ENCODE measurements at places on chromosomes 12 and 14. TPM values are rescaled to one million over a fixed set of nuclear protein-coding genes. Genes with fewer than 3 reads are reported as not detected.

The CMKLR1 gene
- not detected for total RNA-seq

The CD9 gene
- total RNA-seq: 16.2 TPM

The DLGAP5 gene
- total RNA-seq: 69.2 TPM

The NR1H4 gene
- total RNA-seq: not detected

The RBP5 gene
- total RNA-seq: not detected

The PZP gene
- total RNA-seq: not detected

The SYCP3 gene
- total RNA-seq: 0.21 TPM

The DPPA3 gene
- total RNA-seq: not detected

The USP30 gene
- 9.3 TPM for total RNA-seq

DNA sequence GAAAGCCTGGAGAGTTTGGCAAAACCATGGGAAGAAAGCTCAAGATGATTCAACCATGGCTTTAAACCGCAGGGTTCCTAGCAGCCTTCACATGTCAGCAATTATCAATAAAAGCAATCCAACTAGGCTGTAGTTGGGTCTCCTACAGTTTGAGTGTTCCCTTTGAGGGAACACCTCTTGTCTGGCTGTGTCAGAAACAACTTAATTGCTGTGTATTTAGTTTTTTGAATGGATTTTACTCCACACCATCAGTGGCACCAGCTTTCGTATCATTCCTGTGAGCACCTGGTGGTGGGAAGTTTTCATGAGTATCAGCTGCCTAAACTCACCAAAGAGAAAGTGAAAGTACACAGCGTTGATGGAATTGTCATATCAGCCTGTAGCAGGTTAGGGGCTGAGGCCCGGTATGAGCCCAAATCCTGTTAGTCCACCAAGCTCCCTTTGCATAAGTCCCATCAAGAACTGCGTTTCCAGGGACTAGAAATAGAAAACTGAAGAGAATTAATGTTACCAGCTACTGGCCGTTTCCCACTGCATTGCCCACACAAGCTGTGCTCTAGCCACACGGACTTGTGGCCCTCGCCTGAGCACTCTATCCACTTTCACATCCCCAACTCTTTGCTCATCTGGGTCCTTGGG is 10.9 kb upstream of the IL26 start:
- H3K4me1 ChIP-seq: peaks cover 52% of the 10 kb centered on the region
- DNase-seq: peak; percentile 37
- H3K4me3 ChIP-seq: peak overlapping the region; percentile 68
- H3K27me3 ChIP-seq: no peaks in the 10 kb centered on the region
- peaks cover 10% of the 10 kb centered on the region for H3K36me3 ChIP-seq

DNA sequence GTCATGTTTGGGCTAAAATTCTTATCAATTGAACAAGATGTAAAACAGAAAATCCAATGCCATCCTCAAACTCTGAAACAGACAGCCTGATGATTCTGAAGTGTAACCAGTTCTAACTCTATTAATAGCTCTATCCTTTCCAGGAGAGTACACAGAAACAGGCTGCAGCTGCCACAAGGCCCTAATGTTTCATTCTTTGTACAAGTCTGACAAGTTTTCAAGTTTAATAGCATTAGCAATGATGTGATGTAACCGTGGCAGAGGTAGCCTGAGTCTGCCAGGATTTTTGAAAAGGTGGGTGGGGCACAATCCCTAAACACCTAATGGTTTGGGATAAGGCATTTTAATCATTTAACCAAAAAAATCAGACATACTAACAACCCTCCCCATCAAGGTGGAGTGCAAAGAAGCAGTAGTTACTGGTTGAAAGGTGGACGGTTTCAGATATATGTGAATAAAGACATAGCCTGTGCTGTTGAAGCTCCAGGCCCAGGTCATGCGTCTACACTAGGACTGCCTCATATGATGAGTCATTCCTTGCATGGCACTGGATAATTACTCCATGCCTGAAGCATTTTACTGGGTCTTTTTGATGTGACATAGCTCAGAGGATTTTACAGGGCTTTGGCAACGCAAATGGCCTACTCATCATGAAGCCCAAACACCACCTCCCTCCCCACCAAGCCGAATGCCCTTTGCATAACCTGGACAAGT is 145.1 kb upstream of the GRIP1 start:
- H3K4me1 ChIP-seq: peaks cover 12% of the 10 kb centered on the region
- H3K36me3 ChIP-seq: no peaks in the 10 kb centered on the region
- DNase-seq: no peak
- no peak overlapping the region for H3K27ac ChIP-seq
- H3K4me3 ChIP-seq: no peak overlapping the region
- no peaks in the 10 kb centered on the region for H3K27me3 ChIP-seq

GRCh38 chr12:108253540-108253939 is 85.6 kb downstream of the CMKLR1 start:
- H3K27me3 ChIP-seq: peaks cover 27% of the 10 kb centered on the region
- DNase-seq: no peak
- no peaks in the 10 kb centered on the region for H3K36me3 ChIP-seq
- no peaks in the 10 kb centered on the region for H3K4me1 ChIP-seq
- no peak overlapping the region for H3K27ac ChIP-seq
- no peak overlapping the region for H3K4me3 ChIP-seq

DNA sequence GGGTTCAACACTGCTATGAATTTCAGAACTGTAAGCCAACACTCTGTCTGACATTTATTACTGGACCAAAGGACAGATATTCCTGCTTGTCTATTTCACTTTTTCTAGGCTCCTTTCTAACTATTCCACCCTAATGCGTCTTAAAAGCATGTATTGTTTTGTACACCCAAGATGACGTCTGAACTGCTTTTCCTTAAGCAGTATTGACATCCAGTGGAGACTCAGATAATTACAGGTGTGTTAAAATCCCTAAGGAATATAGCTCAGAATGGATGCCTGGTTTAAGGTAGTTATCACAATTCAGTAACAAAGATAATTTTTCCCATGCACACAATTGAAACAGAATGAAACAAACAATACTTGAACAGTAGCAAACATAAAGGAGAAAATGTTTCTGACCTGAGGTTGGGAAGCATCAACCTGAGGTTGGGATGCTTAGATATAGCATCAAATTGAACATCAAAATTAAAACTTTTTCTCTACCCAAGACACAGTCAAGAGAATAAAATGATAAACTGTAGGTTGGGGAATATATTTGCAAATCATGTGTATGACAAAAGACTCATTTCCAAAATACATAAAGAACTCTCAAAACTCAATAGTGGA is 93.7 kb upstream of the PTPRR start:
- H3K27me3 ChIP-seq: no peaks in the 10 kb centered on the region
- DNase-seq: no peak
- H3K27ac ChIP-seq: no peak overlapping the region
- H3K4me1 ChIP-seq: no peaks in the 10 kb centered on the region

DNA sequence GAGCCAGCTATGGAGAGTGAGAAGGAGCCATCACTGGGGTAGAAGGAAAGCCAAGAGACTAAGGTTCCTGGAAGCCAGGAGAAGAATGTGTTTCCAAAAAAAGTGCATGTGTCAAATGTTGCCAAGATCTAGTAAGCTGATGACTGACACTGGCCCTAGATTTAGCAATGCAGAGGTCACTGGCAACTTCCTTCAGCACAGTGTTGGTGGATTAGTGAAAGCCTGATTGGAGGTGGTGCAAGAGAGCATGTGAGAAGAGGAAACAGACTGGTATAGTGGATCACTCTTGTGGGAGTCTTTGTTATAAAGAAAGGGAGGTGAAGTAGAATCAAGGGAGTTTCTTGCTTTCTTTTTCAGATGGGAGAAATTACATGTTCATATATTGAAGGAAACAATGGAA is 34.1 kb upstream of the CHGA start:
- H3K36me3 ChIP-seq: no peaks in the 10 kb centered on the region
- peaks cover 11% of the 10 kb centered on the region for H3K27me3 ChIP-seq
- no peak overlapping the region for H3K4me3 ChIP-seq
- no peak for DNase-seq
- H3K4me1 ChIP-seq: peaks cover 5% of the 10 kb centered on the region

GRCh38 chr12:100229876-100230275 is 29.3 kb downstream of the ACTR6 start:
- no peak overlapping the region for H3K27ac ChIP-seq
- no peaks in the 10 kb centered on the region for H3K27me3 ChIP-seq
- H3K4me3 ChIP-seq: no peak overlapping the region
- peaks cover 5% of the 10 kb centered on the region for H3K36me3 ChIP-seq
- no peak for DNase-seq

- H3K4me3 ChIP-seq: no peak overlapping the region
- DNase-seq: no peak
- no peaks in the 10 kb centered on the region for H3K27me3 ChIP-seq
- no peaks in the 10 kb centered on the region for H3K36me3 ChIP-seq
These were observed 96.2 kb upstream of the USP15 start for GRCh38 chr12:62164036-62164435.

DNA sequence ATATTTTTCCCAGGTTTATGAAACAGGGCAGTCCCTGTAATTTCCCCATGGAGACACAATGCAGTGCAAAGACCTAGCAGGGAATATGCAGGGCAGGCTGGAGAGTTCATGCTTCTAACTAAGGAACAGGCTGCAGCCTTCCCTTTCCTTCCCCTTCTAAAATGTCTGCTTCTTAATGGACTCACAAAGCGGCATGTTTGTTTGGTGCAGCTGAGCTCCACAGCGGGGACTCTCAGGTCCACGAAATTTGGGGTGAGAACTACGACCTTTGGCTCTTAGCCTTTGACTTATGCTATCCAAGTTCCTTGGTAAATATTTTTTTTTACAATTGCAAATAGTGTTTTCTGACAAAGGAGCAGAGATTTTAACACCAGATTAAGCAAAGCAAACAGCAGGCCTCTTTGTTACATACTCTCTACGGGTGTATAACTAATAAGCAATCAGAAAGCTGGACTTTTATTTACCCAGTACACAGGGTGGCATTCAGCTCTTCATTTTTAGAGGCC is 323.6 kb downstream of the ZFP36L1 start:
- H3K4me3 ChIP-seq: no peak overlapping the region
- H3K27ac ChIP-seq: no peak overlapping the region
- H3K27me3 ChIP-seq: no peaks in the 10 kb centered on the region
- peaks cover 4% of the 10 kb centered on the region for H3K36me3 ChIP-seq

- no peaks in the 10 kb centered on the region for H3K27me3 ChIP-seq
- peaks cover 9% of the 10 kb centered on the region for H3K4me1 ChIP-seq
- H3K27ac ChIP-seq: no peak overlapping the region
- no peak for DNase-seq
- peaks cover 4% of the 10 kb centered on the region for H3K36me3 ChIP-seq
These were observed 4.6 kb upstream of the RPL6 start for GRCh38 chr12:112413855-112414625.

- H3K27ac ChIP-seq: peak overlapping the region; percentile 94
- peak overlapping the region; percentile 33 for H3K4me3 ChIP-seq
- H3K4me1 ChIP-seq: peaks cover 90% of the 10 kb centered on the region
- peaks cover 50% of the 10 kb centered on the region for H3K36me3 ChIP-seq
- no peaks in the 10 kb centered on the region for H3K27me3 ChIP-seq
These were observed 7.6 kb downstream of the SUSD6 start for GRCh38 chr14:69619012-69619411.

DNA sequence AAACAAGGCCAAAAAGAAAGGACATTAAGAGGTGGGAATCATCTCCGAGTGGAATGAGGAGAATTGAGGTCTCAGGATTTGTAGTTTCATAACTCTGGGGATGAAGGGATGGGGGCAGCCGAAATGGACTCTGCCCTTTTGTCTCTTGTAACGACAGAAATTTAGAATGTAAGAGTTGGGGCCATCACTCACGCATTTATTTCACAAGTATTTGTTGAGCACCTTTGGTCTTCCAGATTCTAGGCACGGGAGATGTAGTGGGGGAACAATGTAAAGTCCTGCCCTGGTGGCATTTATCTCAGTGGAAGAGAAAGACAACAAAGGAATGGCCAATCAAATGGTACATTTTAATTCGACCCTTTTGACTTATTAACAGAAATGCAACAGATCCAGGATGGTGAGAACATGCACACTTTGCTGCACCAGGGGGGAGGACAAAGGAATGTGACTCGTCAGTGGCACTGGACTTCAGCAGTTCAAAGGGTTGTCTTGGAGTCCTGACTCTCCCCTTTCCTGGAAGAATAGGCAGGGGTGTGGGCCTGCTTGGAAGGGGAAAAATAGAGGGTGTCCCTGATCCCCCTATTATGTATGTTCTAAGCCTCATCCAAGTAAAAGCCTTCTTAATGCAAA is 102.0 kb downstream of the TMEM30B start:
- no peaks in the 10 kb centered on the region for H3K36me3 ChIP-seq
- peaks cover 28% of the 10 kb centered on the region for H3K4me1 ChIP-seq
- H3K27me3 ChIP-seq: peaks cover 24% of the 10 kb centered on the region
- H3K27ac ChIP-seq: peak overlapping the region; percentile 77
- no peak for DNase-seq
- H3K4me3 ChIP-seq: no peak overlapping the region

- H3K27ac ChIP-seq: no peak overlapping the region
- H3K36me3 ChIP-seq: no peaks in the 10 kb centered on the region
- no peaks in the 10 kb centered on the region for H3K27me3 ChIP-seq
- no peak overlapping the region for H3K4me3 ChIP-seq
- DNase-seq: no peak
These were observed 960.9 kb upstream of the FBXO33 start for GRCh38 chr14:40393143-40393542.

DNA sequence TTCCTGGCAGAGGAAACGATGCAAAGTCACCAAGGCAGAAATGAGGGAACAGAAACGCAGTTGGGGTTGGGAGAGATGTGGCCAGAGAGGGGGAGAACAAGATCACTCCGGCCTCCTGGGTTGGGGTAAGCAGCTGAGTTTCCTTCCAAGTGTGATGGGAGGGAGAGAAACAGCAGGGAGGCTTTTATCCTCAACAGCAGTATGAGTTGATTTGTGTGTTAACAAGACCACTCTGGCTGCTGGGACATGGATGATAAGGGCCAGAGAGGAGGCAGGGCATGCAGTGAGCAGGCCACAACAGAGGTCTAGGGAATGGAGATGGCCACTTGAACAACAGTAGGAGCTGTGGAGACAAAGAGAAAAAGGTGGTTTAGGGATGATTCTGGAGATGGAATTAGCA is 66.8 kb downstream of the GLRX5 start:
- no peak for DNase-seq
- H3K4me1 ChIP-seq: no peaks in the 10 kb centered on the region

GRCh38 chr12:101021911-101022388 is 188.1 kb downstream of the SLC5A8 start:
- H3K36me3 ChIP-seq: no peaks in the 10 kb centered on the region
- H3K27ac ChIP-seq: no peak overlapping the region
- no peak for DNase-seq
- no peak overlapping the region for H3K4me3 ChIP-seq
- no peaks in the 10 kb centered on the region for H3K4me1 ChIP-seq

DNA sequence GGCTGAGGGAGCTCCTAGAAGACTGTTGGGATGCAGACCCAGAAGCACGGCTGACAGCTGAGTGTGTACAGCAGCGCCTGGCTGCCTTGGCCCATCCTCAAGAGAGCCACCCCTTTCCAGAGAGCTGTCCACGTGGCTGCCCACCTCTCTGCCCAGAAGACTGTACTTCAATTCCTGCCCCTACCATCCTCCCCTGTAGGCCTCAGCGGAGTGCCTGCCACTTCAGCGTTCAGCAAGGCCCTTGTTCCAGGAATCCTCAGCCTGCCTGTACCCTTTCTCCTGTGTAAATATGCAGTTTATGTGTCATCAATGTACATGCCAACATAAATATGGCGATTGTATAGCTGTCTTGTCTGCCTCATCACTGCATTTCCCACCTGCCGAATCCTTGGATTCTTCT is 7.5 kb downstream of the AMHR2 start:
- H3K36me3 ChIP-seq: no peaks in the 10 kb centered on the region
- no peak overlapping the region for H3K4me3 ChIP-seq
- H3K4me1 ChIP-seq: peaks cover 12% of the 10 kb centered on the region
- no peaks in the 10 kb centered on the region for H3K27me3 ChIP-seq
- H3K27ac ChIP-seq: no peak overlapping the region
- no peak for DNase-seq

Data from activated naive CD8-positive, alpha-beta T cell treated with anti-CD3 and anti-CD28 coated beads for 36 hours (primary cell).